Stimulated activated naive B cell treated with anti-CD40 and anti-IgM and Interleukin-4, amounts not matched to agents 10 μg/mL and 1 μg/mL and 100 μg/mL, for 72 hours (primary cell): ENCODE measurements at places on chromosomes 3 and 15.

DNA sequence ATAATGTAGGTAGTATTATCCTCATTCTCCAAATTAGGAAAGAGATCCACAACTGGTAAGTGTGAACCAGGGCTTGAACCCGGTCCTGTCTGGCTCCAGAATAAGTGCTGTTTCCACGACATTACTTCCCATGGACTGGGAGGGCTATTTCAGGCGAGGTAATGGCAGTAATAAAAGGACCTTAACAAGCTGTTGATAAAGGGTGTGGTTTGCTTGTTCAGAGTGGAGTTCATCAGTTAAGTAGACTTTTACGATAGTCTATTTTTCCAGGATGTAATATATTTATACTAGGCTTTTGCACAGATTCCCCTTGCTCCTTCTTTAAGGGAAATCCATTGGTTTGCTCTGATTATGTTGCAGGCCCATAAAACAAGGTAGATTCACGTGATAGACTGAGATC is 88.4 kb upstream of the TNFAIP8L3 start:
- no peak for DNase-seq

GRCh38 chr15:41840673-41841072 is 2.0 kb downstream of the PLA2G4B start:
- DNase-seq = no peak

- no peak for DNase-seq
Measured at GRCh38 chr3:157096328-157096727, 63.6 kb downstream of the CCNL1 start.

DNA sequence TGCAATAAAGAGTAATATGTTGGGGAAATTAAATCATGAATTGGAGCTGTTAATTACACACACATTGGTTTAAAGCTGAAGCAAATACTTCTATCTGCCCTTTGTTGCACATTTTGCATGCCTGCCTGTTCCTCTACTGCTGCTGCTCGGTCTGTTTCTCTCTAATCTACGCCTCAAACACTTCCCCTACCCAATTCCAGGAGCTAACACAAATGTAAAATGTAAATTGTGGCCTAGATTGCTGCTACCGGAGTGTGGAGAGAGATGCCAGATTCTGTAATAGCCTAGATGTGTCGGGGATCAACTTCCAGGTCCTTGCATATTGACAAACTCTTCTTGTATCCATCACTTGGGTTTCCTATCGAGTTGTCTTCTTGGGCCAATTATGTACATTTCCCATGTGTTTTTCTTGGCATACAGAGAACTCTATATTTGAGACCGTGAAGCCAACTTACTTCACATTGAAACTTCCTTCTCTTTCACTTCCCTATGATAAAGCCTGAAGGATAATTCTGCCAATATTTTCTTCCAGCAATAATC is 450.4 kb upstream of the NR2F2 start:
- DNase-seq = no peak

- DNase-seq = no peak
Measured at GRCh38 chr3:113812854-113813253, 25.7 kb upstream of the GRAMD1C start.

DNA sequence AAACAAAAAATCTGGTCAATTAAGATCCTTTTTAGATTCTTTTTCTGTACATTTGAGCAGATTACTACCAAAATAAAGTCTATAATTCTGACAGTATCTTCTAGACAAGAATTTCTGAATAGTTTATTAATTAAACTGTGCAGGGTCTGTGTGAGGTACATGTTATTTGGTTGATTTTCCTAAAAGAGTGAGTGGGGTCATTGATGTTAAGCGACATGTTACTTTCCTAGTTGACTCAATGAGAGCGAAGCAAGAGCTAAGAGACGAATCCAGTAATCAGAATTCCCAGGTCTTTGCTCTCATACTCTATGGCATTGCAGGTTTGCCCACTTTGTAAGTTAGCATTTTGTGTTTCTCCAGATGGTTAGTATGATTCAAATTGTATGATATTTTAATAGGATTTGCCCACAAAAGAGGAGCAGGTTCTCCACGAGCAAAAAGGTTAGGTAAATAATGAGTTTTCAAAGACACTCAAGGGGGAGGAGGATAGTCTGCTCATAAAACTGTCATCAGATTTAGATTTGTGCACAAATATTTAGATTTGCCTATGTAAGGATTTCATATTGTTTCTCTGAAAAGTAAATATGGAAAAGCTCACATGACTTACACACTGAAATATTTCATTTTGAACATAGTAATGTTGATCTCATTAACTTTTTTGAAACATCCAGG is 217.2 kb upstream of the CGNL1 start:
- DNase-seq = no peak

- no peak for DNase-seq
Measured at GRCh38 chr3:136414476-136414875, 164.3 kb downstream of the PCCB start.

DNA sequence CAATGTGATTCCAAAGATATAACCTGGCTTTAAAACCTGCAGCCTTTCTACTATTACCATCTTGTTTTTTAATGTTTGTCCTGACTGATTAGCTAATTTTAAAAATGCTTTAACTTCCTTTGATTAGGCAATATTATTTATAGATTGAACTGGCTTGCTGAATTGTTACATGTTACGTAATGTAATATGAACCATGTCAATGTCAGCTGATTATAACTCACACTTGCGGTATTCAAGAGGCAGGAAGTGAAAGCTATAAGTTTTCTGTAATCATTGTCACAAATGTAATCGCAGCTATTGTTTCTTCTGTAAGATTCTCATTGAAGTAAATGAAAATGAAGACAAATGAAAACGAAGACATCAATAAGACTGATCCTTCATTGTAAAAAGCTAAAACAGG is 146.8 kb downstream of the ROBO2 start:
- DNase-seq = no peak

DNA sequence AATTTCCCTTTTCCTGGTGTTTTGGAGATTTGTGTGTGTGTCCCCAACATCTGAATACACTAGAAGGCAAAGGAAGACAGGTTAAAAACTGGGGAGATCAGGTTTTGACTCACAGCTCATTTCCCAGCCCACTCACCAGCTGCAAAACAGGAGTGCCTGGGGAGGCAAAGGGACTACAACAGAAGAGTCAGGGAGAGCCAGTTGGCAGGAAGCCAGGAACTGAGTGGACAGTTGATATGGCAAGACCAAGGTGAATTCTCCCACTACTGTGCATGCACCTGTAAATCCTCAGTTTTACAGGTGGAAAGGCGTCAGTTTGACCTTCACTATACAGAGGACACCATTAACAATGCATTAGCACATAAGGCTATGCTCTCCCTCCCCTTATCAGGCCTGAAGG is 901.5 kb upstream of the SEMA6D start:
- DNase-seq = no peak

GRCh38 chr3:141992512-141992911 is 116.1 kb downstream of the ATP1B3 start:
- no peak for DNase-seq

DNA sequence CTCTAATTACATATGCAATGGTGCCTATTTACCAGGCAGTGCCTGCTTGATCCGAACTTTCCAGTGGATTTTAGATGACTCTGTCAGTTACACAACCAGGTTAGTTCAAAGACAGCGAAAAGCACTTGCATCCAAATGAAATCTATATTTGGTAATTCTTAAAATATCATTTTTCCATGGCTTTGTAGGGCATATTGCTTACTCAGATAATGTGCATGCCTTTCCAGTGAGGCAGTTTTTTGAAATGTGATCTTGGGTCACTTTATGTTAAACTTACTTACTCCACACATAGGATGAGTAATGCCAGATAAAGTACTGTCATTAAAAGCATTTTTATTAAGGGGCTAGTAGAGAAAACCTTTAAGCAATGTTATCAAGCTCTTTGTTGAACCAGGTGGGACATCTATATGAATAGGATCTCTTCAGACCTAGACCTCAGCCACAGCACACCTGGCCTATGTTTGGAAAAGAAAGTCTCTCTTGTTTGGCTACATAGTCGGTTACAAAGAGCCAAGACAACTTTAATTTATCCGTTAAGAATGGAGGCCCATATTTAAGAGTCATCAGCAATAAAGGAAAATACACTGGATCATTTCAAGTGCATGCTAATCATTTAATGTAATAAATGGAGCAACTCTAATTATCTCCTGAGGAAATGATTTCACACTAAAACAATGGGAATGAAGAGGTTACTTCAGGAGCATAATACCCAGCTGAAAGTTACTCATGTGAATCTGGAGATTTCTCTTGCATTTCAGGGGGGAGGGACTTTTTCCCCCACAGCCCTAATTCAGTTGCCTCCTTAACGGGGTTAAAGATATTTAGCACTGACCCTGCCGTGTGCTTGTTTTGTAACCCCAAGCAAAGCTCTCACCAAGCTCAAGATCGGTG is 56.3 kb upstream of the TMCO5A start:
- no peak for DNase-seq

DNA sequence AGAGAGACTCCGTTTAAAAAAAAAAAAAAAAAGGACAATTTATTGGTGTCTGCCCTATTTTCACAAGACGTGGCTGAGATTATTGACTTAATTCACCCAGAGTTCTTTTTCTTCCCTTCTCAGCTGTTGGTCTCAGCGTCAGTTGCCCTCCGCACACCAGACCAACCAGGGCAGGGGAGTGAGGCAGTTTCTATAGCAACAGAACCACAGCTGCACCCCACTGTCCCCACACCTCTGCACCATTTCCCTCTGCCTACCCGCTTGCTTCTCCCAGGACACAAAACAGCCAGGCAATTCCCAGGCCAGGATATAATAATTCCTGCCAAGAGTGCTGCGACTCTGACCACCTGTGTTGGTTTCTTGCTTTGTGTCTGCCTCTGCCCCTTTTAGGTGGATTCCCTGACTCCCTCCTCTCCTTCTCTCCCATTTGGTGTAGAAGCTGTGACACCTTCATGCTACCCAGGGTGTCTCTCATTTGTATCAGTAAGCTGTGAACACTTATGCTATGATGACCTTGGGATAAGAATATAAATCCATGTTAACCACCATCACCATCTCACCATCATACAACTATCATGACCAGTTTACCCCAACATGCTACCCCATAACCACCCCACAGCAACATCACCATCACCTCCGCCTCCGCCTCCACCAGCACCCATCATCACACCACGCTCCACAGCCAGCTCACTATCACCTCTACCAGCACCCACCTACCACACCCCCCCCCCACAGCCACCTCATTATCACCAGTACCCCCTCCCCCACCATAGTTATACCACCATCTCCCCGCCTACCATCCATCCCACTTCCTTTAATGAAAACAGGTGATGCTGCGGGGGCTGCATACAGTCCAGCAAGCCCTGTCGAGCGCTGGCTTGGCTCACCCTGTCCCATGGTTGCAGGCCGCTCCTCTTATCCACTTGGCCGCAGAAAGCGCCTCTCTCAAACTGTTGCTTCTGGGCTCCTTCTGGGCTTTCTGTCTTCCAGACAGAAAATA is 589 bp downstream of the EPB42 start:
- DNase-seq = no peak

DNA sequence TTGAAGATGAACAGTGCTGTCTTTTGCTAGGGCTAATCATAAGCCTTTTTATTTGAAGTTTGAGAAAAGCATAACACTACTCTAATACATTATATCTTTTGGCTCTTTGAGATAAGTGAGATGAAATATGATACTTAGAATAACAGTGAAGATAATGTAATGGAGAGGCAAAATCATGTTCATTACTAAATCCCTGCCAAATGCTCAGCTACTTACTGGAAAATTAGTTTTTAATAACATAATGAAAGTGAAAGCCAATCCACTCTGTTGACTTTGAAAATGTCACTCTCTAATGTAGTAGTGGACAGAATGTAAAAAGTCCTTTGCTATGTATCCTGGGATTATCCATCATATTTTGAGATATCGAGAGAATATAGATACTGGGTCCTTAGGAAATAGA is 35.9 kb upstream of the MYH15 start:
- DNase-seq = no peak

DNA sequence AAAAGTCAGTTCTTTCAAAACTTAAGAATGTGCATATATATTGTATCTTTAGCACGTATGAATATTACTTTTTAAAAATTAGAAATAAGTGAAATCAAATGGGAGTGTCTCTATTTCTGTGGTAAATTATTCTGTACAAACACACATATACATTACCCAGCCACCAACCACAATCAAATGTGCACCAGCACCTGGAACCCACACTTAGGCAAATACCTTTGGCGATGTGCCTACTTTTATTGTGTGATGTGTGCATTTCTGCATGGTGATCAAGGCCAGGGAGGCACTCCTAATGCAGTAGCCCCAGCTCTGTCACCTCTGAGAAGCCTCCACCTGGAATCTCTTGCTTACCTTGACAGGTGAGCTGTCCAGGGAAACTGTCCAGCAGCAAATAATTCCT is 76.9 kb downstream of the PIK3R4 start:
- DNase-seq = no peak

GRCh38 chr3:198065897-198066296 is 105.9 kb downstream of the LMLN start:
- no peak for DNase-seq

DNA sequence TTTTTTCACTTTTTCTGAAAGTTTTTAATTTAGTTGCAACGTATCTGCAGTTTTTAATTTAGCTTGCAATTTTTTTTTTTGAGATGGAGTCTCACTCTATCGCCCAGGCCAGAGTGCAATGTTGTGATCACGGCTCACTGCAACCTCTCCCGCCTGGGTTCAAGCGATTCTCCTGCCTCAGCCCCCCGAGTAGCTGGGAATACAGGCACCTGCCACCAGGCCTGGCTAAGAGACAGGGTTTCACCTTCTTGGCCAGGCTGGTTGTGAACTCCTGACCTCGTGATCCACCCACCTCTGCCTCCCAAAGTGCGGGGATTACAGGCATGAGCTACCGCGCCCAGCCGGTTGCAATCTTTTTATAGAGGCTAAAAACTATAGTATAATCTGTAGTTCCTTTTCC is 142.9 kb upstream of the ALCAM start:
- DNase-seq = no peak

DNA sequence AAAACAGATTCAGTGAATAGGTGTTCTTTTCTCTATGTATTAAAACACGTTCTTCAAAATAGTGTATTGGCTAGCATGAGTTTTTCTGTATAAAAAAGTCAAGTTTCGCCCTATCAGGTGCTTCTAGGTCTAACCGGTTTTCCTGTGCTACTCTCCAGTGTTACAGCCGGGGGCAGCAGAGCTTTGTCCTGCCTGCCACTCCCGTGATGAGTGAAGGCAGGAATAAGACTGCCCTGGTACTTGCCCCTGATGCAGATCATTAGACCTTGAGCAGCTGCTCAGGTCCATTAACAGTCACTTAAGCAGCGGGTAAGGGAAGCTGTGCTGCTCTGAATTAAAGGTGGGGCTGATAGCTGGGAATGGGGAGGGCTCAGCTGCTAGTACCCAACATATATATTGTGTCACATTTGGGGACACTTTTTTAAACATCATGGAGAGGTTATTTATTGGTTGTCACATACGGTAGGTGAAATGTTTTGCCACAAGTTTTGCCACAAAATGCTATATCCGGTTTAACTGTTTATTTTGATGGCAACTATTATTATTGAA is 1.3 kb upstream of the UNC13C start:
- no peak for DNase-seq

DNA sequence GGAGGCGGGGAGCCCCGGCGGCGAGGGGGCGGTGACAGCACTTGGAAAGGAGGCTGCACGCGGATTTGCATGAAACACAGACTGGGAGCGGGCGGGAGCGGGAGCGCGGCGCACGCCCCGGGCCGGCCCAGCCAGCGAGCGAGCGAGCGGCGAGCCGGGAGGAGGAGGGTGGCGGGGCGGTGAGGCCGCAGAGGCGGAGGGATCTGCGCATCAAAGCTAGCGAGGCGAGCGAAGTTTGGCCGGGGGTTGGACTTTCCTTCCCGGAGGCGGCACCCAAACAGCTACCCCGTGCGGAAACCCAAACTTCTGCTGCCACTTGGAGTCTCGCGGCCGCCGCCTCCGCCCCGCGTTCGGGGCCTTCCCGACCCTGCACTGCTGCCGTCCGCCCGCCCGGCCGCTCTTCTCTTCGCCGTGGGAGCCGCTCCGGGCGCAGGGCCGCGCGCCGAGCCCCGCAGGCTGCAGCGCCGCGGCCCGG is at the start of gene SMAD3:
Gene SMAD3 (plus strand): TSS at position 72 of the 475 bp plus-strand sequence. CDS start 553 bp downstream, outside the sequence.
- DNase-seq = peak; percentile 82
